K562 (cell line): ENCODE measurements at places on chromosomes 1 and 21. TPM values are rescaled to one million over a fixed set of nuclear protein-coding genes. Genes with fewer than 3 reads are reported as not detected.

TRPM2 gene
- 0.82 and 2.0 TPM in 2 replicates for polyA plus RNA-seq

MATN1 gene
- polyA plus RNA-seq, result 1.6 and 3.6 TPM in 2 replicates

TCHHL1 gene
- polyA plus RNA-seq, result not detected in 2 replicates

ZNF683 gene
- not detected in 2 replicates for polyA plus RNA-seq
